T-helper 17 cell (primary cell): ENCODE measurements at places on chromosomes 1 and 21. TPM values are rescaled to one million over a fixed set of nuclear protein-coding genes. Genes with fewer than 3 reads are reported as not detected.

DNA sequence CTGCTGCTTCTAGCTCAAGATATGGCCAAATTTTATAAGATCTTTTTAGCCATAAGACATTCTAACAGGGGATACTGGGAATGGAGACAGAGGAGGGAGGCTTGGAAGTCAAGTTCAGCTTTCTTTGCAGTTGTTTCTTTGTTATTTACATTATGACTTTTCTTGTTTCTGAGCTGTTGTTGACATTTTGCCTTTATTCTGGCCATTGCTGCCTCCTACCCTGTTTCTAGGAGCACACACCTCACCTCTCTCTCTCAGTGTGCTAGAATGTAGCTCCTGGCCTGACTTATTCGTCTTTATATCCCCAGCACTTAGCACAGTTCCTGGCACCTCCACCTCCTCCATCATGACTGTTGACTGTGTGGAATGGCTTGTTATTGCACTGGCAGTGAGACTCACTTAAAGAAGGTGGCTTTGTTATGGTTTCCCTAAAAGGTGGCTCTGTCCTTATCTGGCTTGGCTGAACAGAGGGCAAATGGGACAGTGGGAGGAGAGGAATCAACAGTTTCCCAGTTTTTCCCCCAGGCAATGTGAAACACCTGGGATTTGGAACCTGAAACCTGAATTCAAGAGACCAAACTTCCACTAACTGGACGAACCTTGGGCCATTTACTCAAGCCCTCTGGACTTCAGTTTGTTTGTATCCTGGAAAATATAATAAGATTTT lies 76.1 kb upstream of the PPP2R5A start:
- H3K27me3 ChIP-seq = peaks cover 4% of the 10 kb centered on the region
- H3K4me3 ChIP-seq = no peak overlapping the region
- H3K27ac ChIP-seq = peak overlapping the region; percentile 47

GRCh38 chr1:101907264-101907663 lies 89.5 kb downstream of the OLFM3 start:
- no peak overlapping the region for H3K4me3 ChIP-seq
- H3K4me1 ChIP-seq = no peaks in the 10 kb centered on the region
- H3K27ac ChIP-seq = no peak overlapping the region
- no peaks in the 10 kb centered on the region for H3K36me3 ChIP-seq

GRCh38 chr1:108537976-108538375 lies 21.9 kb upstream of the EEIG2 start:
- no peaks in the 10 kb centered on the region for H3K4me1 ChIP-seq
- no peak overlapping the region for H3K4me3 ChIP-seq
- no peak for DNase-seq
- H3K36me3 ChIP-seq = peaks cover 3% of the 10 kb centered on the region

DNA sequence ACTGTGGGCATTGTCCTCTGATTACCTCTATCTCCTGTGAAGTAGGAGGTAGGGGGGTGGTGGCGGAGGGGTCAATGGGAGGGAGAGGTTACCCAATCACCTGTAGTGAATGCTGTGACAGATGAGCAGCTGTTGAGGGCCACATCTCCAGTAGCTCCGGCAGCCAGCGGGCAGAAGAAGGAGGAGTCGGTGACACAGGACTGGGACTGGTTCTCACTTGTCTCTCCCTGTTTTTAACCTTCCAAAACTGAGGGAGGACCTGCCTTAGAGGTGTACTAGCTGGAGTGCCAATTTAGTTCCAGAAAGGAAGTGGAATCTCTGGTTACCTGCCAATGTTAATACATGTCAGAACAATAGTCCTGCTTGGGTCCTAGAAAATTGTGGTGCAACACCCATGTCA lies 56.2 kb upstream of the ENAH start:
- no peaks in the 10 kb centered on the region for H3K4me1 ChIP-seq
- H3K4me3 ChIP-seq = no peak overlapping the region
- no peak overlapping the region for H3K27ac ChIP-seq
- no peaks in the 10 kb centered on the region for H3K36me3 ChIP-seq

DNA sequence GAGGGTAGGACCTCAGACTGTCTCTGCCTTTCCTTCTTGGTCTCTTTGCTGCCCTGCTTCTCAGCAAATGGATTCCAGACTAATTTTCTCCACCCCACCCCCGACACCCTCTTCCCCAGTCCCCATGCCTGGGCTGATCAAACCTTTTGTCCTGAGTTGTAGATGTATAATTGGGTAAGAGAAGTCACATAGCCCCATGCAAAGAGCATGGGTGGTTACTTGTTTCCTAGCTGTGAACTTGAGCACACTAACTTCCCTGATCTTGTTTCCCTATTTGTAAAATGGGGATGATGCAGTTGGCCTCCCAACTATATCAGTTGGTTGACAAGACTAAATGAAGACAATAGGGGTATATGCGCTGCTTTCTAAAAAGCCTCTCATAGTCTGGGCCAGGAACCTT lies 9.2 kb downstream of the PADI6 start:
- peaks cover 9% of the 10 kb centered on the region for H3K4me1 ChIP-seq
- H3K36me3 ChIP-seq = peaks cover 7% of the 10 kb centered on the region
- H3K4me3 ChIP-seq = no peak overlapping the region
- DNase-seq = no peak
- no peak overlapping the region for H3K27ac ChIP-seq

Gene SPATA45
- total RNA-seq = not detected
